Stimulated activated CD4-positive, alpha-beta T cell treated with anti-CD3 and anti-CD28 coated beads, Interleukin-4, amount 100 ng/mL, for 4 hours (primary cell): ENCODE measurements at places on chromosomes 1 and 21.

DNA sequence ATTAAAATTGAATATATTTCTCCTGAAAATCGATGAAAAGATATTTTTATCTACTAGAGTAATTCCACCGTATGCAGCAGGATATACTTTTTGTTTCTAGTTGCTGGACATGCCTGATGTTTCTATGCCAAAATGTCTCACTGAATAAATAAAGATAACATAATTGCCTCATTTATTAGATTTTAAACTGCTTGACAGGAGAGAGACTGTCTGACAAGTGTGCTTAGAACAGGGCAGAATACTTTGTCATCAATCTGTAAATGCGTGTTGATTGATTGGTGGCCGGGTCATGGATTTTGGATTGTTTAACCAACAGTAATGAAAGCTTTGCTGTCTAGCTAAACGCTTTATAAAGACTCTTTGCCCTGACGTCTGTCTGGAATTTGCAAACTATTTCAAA, 339.0 kb downstream of the CHRM3 start:
- DNase-seq = no peak

GRCh38 chr1:24964811-24965570, 34.9 kb upstream of the RUNX3 start:
- DNase-seq = peak; percentile 73

DNA sequence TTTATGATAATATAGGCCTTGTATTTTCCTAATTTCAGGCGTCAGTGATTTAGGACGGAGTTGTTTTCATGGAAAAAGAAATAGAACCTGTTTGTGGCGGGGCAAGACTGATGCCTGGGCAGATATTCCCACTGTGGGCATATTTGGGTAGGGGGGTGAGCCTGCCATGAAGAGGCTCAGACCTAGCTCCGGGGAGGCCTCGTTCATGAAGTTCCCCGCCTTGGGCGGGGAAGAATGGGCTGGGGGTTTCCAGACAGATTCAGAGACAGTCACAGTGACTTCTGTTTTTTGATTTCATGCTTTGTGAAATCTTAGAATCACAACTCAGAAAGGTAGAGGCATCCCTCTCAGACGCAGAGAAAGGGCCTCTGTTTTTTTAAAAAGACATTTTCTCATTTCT, 36.1 kb downstream of the RUNX3 start:
- no peak for DNase-seq

- no peak for DNase-seq
Observed at GRCh38 chr1:161200421-161200991, 1.7 kb upstream of the ADAMTS4 start.

- DNase-seq = no peak
Observed at GRCh38 chr1:99814373-99814900, 35.7 kb upstream of the AGL start.

GRCh38 chr1:55679971-55680370, 464.8 kb upstream of the USP24 start:
- no peak for DNase-seq

- no peak for DNase-seq
Observed at GRCh38 chr1:220957233-220957605, 78.0 kb downstream of the HLX start.

DNA sequence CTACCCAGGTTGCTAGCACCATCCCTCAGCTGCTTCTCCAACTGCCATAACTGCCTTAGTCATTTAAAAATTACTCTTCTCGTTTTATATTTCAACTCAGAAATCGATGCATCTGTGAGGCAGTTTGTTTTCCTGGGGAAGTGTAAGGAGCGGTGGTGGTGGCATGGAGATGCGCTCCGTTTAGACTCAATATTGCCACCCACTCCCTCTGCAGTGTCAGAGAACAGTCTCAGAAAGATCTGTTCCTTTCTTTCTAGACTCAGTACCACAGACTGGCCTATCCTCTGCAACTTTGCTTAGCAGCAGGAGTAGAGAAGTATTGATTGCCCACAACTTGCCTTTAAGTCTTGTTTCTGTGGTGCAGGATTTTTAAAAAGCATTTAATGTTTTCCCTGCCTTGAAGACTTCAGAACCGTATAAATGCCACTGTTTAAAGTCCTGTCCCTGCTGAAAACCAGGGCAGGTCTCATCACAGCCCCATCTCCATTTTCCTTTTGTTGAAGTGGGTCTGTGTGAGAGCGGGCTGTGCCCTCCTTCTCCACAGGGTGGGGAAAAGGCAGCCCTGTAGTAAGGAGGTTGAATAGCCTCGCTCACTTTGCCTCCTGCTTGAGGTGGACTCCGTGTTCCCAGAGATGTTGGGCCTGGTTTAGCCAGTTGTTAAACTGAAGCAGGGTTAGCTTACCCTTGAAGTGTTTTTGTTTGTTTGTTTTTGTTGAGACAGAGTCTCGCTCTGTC, 105.2 kb downstream of the NFIA start:
- DNase-seq = no peak

GRCh38 chr1:209611771-209612570, 28.5 kb downstream of the CAMK1G start:
- no peak for DNase-seq

- DNase-seq = no peak
Observed at GRCh38 chr1:29410476-29410875, 174.2 kb downstream of the PTPRU start.

- DNase-seq = no peak
Observed at GRCh38 chr1:22362626-22363402, 88.8 kb upstream of the ZBTB40 start.

GRCh38 chr1:244341455-244342450, 110.0 kb downstream of the ADSS2 start:
- DNase-seq = no peak

DNA sequence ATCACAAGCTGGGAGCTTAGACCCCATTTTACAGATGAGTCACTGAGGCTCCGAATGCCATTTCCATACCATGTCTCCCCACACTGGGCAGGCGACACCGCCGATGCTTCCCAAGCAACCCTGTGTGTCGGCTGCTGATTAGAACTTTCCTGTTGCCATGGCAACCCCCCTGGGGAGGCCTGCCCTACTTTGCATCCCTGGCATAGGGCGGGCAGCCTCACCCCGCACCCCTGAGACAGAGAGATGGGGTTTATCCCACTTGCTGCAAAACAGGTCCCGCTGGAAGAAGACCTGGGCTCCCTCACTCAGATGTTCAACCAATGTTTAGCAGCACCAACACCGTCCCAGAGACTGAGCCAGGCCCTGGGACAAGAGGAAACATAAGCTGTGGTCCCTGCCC, 81.5 kb downstream of the CAMK2N1 start:
- no peak for DNase-seq

DNA sequence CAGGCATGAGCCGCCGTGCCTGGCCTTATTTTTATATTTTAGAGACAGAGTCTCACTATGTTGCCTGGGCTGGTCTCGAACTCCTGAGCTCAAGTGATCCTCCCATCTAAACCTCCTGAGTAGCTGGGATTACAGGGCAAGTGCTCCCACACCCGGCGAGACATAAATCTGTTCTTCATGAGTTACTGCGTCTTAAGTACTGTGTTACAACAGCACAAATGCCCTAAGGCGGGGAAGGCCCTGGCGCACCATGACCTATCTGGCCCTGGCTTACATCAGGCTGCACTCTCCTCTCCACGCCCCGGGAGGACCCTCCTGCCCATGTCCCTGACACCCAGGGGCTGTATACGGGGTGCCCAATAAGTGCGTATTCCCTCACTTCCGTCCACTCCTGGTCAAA, 4.3 kb downstream of the GPR153 start:
- DNase-seq = no peak

- no peak for DNase-seq
Observed at GRCh38 chr1:9198538-9199361, 35.8 kb upstream of the H6PD start.

DNA sequence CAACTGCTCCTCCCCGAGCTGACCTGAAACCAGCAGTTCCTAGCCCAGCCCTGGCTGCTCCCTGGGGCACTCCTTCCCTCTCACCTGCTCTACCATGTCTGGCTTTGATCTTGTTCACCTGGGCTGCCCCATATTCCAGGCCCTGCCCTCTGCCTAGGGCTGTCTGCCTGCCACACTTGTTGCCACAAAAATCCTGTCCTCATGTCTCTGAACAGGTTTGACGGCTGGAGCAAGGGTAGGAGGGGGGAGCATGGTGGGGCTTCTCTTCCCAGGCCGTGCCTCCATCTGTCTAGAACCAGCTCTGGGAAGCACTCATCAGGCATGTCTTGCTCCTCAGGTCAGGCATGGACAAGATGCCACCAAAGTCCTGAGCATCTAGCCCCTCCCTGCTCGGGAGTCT, 44.3 kb upstream of the WNT2B start:
- no peak for DNase-seq

- DNase-seq = no peak
Observed at GRCh38 chr21:31897311-31897710, 24.5 kb downstream of the HUNK start.

GRCh38 chr1:204859861-204860267, 10.8 kb upstream of the NFASC start:
- no peak for DNase-seq
